ENCODE measurements at places on chromosomes 4 and X. TPM values are rescaled to one million over a fixed set of nuclear protein-coding genes. Genes with fewer than 3 reads are reported as not detected.

- no peak for DNase-seq
Observed at GRCh38 chrX:48761674-48762471, at the start of gene GLOD5. TSS of gene GLOD5 (plus strand) at chrX:48761747. CDS start at chrX:48761791, 44 bp downstream.

GRCh38 chrX:111503485-111503993, 7.9 kb upstream of the SERTM2 start:
- DNase-seq = no peak

DNA sequence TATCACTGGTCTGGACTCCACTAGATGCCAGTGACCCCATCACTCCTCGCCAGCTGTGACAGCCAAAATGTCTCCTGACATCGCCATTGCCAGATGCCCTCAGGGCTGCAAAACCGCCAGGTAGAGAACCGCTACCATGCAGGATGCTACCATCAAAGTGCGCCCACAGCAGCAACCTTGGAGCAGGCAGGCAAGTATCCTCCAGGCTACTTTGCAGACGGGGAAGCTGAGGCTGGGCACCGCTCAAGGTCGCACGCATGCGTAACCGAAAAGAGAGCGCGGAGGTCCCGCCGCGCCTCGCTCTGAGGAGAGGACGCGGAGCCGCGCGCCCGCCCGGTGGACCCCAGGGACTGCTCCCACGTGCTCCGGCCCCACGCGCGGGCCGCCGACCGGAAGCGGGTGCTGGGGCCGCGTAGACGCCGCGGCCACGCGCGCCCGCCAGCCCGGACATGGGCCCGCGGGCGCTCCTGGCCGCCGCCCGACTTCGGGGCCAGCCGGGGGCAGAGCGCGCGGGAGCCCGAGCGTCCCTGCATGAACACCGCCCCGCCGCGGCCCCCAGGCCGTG, at the start of gene STS:
Gene STS, plus strand, starts transcription at position 300 of the 565 bp plus-strand sequence. CDS start 105,488 bp downstream, outside the sequence.
- DNase-seq = peak; percentile 58

The OTUD6A gene
- total RNA-seq = not detected
